Kidney (tissue), 22 donors: ENCODE measurements at places on chromosomes 16 and 17. TPM values are rescaled to one million over a fixed set of nuclear protein-coding genes. Genes with fewer than 3 reads are reported as not detected.
A peak's percentile ranks its signal among the peaks of the same experiment; 100 is the strongest.

Gene PTGES3L
- total RNA-seq, result 0.85 TPM

Gene WFIKKN1
- 0.69 TPM for total RNA-seq

DNA sequence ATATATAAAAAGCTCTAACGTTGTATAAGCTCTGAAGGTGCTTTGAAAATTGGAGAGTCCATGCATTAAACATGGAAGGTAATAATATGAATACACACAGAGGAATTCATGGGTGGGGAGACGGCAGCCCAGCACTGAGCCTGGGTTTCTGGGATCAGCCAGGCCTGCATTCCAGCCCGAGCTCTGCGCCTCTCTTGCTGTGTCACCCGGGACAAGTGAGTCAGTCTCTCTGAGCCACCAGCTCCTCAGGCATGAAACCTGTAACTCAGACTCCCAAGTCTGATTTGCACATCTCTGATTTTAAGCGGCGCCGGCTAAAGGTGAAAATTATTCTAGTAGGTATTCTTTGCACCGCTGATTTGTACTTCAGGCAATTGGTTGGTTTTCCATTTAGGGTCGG lies 238.8 kb downstream of the MRTFB start:
- H3K4me3 ChIP-seq, result no peak overlapping the region
- DNase-seq, result no peak
- no peaks in the 10 kb centered on the region for H3K4me1 ChIP-seq
- no peaks in the 10 kb centered on the region for H3K36me3 ChIP-seq
- no peaks in the 10 kb centered on the region for H3K27me3 ChIP-seq

DNA sequence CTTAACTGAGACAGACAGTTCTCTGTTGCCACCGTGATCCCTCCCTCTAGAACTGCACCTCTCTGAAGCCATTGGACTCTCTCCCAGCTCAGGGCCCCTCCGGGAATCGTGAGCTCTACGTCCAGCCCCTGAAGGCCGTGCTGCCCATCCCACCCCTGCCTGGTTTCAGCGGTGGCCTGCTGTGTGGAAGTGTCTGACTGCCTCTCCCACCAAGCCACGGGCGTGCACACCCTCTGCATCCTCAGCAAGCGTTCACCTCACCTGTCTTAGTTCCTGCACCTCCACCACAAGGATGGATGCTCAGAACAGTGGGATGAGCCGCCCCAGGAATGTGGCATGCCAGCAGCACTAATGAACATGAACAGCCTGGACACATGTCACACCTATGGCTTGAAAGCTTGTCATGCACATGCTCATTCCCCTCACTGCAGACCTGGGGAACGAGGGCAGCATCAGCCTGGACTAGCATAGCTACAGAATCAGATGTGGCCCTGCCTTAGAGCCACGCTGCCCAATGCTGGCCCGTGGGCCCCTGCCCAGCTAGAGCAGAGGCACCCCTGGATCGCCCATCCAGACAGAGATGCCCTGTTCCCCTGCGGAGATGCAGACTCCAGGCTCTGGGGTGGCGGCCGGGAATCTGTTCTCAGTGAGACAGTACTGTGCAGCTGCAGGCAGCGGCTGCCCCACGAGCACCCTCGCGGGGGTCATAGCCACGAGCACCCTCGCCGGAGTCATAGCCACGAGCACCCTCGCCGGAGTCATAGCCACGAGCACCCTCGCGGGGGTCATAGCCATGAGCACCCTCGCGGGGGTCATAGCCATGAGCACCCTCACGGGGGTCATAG lies 73.7 kb upstream of the CHMP6 start:
- peaks cover 13% of the 10 kb centered on the region for H3K4me1 ChIP-seq
- no peak overlapping the region for H3K27ac ChIP-seq
- no peak overlapping the region for H3K4me3 ChIP-seq
- DNase-seq, result no peak

- no peak overlapping the region for H3K4me3 ChIP-seq
- no peaks in the 10 kb centered on the region for H3K27me3 ChIP-seq
- no peak for DNase-seq
- peaks cover 10% of the 10 kb centered on the region for H3K4me1 ChIP-seq
- H3K36me3 ChIP-seq, result no peaks in the 10 kb centered on the region
- peak overlapping the region; percentile 72 for H3K27ac ChIP-seq
Observed at GRCh38 chr17:31570951-31571892, 179.7 kb downstream of the RAB11FIP4 start.

DNA sequence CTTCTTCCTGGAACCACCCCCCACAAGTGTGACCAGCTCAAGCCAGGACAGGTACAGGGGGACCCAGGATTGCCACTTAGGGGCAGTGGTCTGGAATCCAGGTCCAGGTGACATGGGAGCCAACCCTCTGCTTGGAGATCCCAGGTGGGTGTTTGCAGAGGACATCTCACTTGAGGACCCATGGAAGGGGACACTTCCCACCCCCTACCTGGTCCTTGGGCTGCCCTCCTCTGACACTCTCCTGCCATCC lies 145.5 kb downstream of the SEC14L1 start:
- H3K4me3 ChIP-seq, result no peak overlapping the region
- peak overlapping the region; percentile 95 for H3K27ac ChIP-seq
- DNase-seq, result no peak
- peaks cover 3% of the 10 kb centered on the region for H3K4me1 ChIP-seq
